IMR-90 (cell line): ENCODE measurements at places on chromosomes 16 and 17.
A peak's percentile ranks its signal among the peaks of the same experiment; 100 is the strongest.

DNA sequence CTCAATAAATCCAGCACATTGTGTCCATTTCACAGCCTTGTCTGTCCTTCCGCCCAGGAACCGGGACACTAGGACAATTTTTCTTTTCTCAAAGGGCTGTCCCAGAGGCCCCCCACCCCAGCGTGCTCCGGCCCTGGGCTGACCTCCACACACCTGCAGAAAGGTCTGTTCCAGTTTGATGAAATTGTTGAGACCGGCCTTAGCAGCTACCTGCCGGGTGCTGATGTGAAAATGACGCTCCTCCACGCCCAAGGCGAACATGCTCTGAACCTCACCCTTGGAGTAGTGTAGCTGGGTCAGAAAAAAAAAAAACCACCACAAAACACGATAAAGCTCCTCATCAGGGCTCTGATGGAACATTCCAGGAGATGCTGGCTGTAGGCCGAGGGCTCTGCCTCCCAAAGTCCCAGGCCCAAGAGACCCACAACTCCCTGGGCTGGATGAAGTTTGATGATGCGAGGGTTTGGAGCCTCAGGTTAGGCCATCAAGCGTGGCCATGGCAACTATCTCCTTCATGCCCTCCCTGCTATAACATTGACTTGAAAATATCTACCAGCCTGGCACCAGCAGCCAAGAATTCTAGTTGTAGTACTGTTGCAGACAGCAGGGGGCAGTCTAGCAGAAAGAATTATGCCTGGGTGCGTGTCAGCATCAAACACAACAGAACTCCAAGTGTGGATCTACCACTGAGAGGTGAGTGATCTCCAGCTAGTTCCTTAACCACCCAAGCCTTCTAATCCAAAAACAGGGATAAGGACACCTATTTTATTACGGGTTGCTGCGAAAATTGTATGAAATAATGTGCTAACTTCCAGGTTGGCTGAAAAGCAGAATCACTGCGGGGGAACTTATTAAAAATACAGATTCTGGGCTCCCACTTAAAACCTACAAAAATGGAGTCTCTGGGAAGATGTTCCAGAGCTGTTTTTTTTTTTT is 62.1 kb downstream of the RMI2 start:
- DNase-seq: peak; percentile 77

DNA sequence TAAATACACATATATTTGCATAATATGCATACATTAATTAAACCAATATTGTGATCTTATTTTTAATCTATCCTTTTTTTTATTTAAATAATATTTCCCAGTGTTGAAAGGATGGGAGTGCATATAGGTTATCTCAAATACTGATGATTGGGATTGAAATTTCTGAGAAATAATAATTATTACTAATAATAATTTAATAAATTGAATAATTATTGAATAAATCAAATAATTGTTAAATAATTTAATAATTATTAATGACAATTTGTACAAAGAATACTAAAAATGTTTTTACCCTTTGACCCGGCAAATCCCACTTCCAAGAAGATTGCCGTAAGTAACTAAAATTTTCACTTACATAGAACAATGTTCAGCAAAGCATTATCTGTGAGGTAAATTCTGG is 148.9 kb downstream of the ZNF18 start:
- DNase-seq: no peak

DNA sequence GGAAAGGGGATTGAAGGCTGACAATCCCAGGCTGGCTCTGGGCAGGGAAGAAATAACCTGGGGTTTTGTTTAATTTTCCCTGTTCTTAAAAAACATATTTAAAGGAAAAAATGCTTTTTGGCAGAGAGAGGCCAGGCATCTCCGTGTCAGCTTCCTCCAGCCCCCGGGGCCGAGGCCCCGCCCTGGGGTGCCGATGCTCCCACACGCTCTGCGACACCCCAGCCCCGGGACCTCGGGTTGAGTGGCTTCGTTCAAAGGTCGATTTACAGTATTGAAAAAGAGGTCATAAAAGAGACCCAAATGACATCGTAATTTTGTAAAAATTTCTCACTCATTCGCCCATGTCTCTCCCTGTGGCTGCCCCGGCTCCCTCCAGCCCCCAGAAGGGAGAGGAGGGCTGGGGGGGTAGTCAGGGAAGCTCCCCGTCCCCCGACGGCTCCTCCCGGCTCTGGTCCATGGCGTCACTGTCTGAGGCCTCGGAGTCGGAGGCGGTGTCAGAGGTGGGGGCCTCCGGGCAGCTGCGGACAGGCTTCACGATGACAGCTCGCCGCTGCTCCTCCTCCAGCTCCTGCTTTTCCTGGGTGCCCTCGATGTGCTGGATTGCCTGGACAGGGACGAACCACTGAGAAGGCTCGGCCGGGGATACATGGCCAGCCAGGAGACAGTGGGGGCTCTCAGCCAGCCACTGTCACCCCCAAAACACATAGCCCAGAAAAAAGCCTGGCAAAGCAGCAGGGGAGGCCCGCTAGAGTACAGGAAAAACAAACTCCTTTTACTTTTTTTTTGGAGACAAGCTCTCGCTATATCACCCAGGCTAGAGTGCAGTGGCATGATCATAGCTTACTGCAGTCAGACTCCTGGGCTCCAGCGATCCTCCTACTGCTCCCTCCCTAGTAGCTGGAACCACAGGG is 14.9 kb downstream of the TFAP4 start:
- DNase-seq: no peak

GRCh38 chr17:27049104-27049784 is 244.7 kb upstream of the WSB1 start:
- no peak for DNase-seq

DNA sequence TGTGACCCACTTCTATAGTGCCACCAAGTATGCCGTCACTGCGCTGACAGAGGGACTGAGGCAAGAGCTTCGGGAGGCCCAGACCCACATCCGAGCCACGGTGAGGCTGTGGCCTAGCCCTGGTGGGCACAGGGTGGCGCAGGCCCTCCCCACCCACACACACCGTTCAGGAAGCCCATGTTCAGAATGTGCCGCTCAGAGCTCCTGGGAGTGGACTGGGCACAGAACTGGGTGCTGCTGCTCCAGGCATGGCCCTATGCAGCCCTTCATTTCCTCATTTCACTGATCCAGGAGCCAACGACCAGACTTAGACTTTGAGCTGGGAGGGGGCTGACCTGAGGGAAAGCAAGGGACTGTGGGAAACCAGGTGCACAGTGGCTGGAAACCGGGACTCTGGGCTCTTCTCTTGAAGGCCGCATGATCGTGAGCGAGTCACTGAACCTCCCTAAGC is 2.4 kb upstream of the MRM1 start:
- no peak for DNase-seq

- DNase-seq: no peak
Observed at GRCh38 chr17:47808830-47809480, 12.6 kb downstream of the OSBPL7 start.

DNA sequence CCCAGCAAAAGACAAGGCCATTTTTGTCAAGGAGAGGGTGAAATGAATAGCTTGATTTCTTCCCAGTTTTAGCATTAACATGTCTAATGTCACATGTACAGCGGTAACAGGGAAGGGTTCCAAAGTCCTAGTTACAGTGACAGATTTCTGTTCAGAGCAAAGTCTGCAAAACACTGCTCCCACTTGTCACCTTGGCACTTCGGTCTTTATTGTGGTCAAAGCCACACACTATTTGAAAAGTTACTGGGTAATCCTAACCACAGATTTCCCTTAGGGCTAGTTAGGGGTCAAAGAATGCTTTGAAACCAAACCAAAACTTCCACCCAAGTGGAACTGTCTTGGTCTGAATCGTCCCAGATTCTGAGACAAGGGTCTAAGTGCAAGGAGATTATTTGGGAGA is 455.6 kb downstream of the HS3ST3B1 start:
- DNase-seq: no peak

DNA sequence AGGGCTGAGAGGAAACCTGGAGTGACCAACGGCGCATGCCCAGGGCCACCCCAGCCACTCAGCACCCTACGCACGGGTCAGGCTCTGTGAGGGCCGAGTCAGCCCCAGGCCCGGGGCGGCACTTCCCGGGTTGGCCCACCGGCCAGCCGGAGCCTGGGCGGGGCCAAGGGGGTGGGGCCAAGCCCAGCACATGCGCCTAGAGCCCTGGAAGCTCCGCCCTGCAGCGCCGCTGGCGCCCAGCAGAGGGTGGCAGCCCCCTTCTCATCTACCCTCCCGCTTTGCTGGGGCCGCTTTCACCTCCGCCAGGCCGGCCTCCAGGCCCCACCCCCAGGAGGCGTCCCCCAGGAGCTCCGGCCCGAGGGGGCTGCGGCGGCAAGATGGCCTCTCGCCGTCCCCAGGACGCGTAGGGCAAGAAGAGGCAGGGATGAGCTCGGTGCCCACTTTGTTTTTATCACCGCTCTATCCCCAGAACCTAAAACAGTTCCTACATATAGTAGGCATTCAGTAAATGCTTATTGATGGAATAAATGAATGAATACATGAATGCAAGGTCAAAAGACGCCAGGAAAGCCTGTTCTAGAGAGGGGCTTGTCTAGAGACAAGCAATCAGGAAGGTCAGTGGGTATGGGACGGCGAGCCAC is 31.3 kb downstream of the MYO18A start:
- peak; percentile 90 for DNase-seq

DNA sequence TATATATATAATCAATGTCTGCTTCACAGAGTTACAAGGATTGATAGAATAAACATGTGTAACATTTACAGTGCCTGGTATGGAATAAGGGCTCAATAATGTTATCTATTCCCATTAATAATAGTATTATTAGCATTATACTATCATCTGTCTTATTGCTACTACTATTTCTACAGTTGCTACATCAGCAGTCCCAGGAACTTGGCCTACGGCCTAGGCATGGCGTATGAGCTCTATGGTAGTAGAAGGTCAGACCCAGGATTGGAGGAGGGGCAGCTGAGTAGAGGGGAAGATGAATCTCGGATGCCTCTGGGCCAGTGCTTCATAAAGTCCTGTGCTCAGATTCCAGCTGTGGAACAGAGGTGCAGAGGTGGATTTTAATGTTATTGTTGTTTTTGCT is 146.3 kb upstream of the TBX2 start:
- no peak for DNase-seq

- no peak for DNase-seq
Observed at GRCh38 chr16:75745823-75746222, 19.5 kb upstream of the CPHXL start.

DNA sequence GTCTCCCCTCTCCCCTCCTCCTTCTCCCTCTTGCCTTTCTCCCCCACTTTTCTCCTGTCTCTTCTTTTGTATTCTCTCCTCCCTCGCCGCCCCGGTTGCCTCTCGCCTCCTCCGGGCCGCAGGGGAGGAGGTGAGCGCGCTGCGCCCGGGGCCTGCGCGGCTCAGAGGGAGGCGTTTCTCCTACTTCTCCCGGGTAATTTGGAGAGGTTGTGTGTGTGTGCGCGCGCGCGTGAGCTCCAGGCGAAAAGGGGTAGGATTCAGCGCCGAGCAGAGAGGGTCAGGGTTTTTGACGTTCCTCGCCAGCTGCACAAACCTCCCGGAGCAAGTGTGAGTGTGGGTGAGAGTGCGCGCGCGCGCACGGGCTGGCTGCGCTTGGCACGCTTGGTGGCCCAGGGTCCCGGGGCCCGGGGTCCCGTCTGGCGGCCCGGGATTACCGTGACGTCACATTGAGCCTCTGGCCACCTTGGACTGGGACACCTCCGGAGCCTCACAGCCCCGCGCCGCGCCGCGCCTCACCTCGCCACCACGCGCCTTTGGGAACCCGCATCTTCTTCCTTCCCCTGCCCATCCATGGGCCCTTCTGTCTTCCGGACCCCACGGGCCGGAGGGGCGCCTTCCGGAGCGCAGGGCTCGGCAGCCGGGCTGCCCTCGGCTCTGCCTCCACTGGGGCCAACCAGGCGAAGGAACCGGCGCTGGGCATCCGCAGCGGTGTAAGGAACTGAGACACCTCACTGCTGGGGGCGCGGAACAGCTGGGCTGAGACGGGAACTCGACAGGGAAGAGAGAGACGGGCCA is 479 bp downstream of the IRX6 start:
- no peak for DNase-seq

DNA sequence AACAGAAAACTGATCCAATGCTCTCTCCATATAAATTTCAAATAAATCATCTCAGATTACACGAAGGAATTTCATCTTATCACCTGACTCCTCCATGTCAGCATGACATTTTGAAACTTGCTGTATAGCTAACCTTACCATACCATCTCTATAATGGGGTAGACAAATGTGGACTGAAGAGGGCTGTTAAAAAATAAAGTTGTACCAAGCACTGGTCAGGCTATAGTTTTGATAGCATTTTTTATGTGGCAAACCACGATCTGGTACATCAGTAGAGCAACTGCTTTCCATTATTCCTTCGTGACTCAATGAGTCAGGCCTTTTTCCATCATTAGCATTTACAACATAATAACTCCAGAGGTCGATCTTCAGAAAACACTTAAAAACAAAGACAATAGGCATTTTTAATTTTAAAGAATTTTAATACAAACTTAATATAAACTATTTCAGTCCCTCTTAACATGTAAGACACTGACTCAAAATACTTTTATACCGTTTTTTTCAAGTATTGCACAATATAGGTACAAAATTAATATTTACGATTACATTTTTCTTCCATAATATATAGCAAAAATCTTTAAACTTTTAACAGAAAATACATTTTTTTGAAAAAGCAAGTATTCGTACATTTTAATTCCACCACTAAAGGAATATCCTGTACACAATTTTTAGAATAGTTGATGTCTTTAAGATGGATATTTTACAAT is 4.2 kb downstream of the TOB1 start:
- no peak for DNase-seq

DNA sequence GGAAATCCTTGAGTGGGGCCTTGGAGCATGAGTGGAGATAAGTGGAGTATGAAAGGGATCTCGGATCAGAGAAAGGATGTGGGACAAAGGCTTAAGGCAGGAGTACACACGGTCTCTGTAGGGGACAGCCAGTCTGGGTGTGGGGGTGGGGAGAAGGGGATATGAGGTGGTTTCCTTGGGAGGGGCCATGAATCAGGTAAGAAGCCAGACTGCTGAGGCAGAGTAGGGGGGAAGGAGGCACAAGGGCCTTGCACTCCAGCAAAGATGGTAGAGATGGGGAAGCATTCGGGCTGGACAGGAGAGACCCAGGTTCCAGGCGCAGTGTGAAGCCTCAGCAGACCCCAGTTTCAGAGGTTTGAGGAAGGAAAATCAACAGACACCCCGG is 1.6 kb downstream of the HSD11B2 start:
- no peak for DNase-seq

GRCh38 chr17:48513097-48513496 is 17.7 kb downstream of the HOXB1 start:
- DNase-seq: no peak

DNA sequence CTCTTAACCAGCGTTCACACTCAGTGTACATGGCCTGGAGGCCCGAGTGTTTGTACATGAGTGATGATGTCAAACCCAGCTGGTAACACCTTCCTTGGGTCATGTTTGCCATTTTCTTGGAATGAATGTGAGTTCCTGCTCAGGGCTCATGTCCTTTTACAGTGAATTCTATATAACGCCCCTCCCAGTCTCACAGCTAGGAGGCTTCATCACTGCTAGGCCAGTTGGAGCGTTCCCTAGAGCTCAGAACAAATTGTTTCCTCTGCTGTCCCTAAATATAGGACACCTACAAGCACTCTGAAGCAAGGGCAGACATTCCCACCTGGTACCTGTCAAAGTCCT is 5.5 kb downstream of the TIMM22 start:
- DNase-seq: peak; percentile 75

- peak; percentile 39 for DNase-seq
Observed at GRCh38 chr16:75289189-75289588, 37.8 kb upstream of the BCAR1 start.
